ENCODE measurements at places on chromosomes 16 and 17. TPM values are rescaled to one million over a fixed set of nuclear protein-coding genes. Genes with fewer than 3 reads are reported as not detected.
A peak's percentile ranks its signal among the peaks of the same experiment; 100 is the strongest.

The CCL8 gene
- not detected for total RNA-seq

GRCh38 chr17:81912441-81913309, 1.5 kb upstream of the PCYT2 start:
- no peak for DNase-seq

DNA sequence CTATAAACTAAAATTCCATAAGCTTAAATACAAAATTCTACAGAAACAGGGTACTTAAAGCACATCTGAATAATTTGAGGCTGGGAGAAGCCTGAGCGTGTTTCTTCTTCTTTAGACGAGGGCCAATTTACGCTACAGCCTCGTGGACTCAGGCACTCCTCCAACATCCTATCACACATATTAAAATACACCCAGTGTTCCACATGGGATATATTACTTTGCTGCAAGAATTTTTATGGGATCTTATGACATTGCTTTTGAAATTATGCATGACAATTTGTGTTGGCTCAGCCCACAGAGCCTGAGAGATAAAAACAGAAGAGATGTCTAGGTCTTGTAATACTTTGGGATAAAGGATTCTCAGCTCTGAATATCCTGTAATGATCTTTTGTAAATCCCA, 3.5 kb upstream of the TANGO6 start:
- no peak for DNase-seq

DNA sequence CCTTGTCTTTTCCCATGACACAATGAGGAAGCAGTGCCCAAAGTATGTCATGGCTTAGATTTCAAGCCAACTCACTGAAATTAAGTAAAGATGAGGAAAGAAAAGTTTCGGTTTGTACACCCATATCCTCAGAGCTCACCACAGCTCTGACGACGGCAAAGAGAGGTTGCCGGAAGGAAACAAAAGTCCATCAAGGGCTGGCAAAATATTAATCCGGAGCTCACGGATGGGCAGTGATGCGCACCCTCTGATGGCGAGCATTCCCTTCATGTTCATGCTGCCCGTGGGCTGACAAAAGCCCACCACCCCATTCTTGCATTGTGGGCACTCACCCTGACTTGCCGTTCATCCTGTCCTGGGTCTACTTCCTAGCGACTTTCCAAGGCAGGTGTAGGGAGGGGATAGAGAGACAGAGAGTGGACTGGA, 103.1 kb downstream of the SOX9 start:
- DNase-seq = no peak

GRCh38 chr17:47694581-47695428, 844 bp downstream of the TBKBP1 start:
- peak; percentile 55 for DNase-seq

GRCh38 chr17:10631048-10631700, 25.9 kb downstream of the MYH3 start:
- peak; percentile 26 for DNase-seq

GRCh38 chr17:58284613-58285421, 4.1 kb upstream of the MPO start:
- no peak for DNase-seq

DNA sequence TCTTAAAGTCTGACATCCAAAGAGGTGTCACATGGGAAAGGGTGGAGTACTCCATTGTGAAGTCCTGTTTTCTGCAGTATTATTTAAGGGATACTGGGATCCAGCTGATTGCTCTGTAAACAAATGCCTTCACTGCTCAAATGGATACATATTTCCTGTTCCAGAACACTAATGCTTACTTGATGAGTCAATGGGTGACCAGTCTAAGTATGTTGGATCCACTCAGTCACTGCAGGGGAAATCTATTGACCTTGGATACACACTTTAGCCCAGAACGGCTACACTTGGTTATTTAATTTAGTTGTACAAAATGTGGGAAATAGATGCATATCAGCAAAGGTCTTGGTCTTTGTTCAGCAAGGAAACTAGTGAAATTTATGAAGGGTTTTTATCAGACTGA, 261.4 kb downstream of the MAP2K4 start:
- DNase-seq = peak; percentile 35

The LGALS9B gene
- not detected for total RNA-seq

DNA sequence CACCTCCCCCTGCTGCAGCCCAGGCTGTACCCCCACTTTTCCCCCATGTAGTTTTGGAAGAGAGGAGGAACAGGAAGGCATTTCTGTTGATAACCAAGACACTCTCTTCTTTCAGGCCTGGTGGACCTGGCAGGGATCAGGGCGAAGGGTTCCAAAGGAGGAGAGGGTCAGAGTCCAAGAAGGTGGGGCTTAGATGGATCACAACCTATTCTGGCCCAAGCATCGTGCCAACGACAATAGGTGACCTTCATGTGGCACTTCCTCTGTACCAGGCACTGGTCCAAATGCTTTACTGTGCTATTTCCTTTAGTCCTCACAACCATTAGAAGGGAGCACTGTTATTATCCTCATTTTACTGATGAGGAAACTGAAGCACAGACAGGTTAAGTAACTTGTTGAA, 84.3 kb downstream of the TMEM132E start:
- DNase-seq = no peak

DNA sequence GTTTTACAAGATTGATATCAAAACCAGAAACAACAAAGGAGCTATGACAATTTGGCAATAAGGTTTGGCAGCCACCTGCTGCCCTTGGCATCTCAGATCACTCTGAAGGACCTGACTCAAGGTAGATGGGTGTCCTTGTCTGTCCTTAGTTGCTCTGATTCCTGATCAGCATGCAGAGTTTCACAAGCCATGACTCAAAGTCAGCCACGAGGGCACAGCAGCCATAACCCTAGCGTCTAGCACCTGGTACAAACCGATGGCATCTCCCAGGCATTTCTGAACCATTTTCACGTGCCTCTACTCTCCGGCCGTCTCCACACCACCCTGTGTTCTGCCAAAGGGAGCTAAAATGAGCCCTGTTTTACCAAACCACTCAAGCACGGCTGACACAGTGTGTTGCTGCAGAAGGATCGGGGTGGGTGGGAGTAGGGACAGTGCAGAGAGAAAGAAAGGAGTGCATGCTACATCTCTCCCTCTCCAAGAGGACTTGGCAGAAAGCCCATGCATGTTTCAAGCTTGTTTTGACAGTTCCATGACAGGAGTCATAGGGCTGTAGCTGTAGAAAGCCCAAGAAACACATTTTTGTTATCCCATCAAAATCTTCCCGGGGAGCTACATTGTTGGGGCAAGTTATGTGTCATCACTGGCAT, 297.3 kb downstream of the ABCC12 start:
- DNase-seq = no peak

DNA sequence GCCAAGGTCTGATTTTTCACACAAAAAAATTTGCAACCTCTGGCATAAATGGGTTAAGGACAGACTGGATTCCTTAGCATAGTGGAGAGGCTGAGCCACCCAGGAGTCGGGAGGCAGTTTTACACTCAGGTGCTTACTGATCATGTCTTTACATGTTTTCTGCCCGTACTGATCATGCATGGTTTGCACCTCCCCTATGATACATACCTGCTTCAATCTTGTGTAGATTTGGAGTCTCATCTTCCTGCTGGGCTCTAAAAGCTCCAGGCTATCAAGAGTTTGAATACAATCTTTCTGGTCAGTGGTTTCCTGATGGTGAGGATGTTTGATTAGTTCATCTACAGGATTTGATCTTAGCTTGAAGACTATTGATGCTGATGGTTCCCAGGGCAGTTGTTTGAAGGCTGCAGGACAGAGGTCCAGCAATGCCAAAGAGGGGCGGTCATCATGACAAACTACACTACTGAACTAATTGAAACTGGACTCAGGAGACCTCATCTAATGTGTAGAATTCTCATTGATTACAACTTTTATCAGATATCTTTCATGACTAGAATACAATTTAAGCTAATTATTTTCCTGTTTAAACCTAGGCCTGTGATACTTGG, 6.9 kb downstream of the C1QBP start:
- no peak for DNase-seq

DNA sequence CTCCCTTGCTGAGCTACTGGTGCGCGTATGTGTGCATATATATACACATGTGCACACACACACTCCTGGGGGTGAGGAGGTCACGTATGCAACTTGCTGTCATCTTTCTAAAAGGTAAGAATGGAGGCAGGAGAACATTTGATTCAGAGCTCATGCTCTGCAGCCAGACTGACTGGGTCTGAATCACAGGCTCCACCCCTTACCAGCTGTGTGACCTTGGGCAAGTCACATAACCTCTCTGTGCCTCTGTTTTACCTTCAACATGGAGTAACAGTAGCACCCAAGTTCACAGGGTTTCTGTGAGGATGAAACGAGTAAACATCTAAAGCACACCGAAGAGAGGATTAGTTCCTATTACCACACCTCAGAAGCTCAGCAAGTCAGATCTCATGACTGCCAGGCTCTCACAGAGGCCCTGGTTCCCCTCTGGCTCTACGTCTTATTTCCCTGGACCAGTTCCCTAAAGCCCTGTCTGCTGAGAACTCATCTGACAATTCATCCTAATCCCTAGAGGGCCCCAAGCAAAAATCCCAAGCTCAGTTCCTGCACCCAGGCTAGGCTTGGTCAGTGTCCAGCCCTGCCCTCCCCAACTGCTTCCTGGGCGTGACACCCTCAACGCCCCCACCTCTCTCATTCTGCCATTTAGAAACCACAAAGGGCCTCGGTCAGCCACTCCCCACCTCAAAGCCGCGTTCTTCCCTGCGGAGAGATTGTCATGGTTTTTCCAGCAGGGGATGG, 28.7 kb downstream of the ABR start:
- DNase-seq = no peak

GRCh38 chr16:58634265-58634802, 4.7 kb upstream of the CNOT1 start:
- no peak for DNase-seq

- DNase-seq = peak; percentile 34
Measured at GRCh38 chr16:49491771-49492761, 118.5 kb downstream of the C16orf78 start.

DNA sequence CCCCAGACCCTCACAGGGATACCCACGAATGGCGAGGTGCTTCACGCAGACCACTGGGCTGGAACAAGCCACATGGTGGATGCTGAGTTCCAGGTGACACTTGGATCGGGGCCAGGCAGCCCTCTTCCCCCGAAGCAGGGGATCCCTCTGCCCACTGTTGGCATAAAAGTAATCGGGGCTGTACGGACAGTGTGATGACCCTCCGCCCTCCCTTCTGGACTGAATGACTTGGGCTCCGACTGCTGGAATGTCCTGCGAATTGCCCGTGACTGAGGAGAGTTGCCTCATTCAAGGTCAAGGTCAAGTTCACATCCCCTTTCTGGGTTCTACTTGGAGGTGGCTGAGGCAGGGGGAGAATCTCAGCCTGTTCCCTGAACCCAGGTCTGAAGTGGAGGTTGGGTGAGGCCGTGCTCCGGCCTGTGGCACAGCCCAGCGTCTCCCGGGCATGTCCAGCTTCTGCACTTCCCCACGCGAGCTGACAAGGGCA, 28.5 kb upstream of the CREBBP start:
- DNase-seq = no peak

GRCh38 chr17:57881783-57882351, 32.0 kb upstream of the MRPS23 start:
- DNase-seq = no peak

DNA sequence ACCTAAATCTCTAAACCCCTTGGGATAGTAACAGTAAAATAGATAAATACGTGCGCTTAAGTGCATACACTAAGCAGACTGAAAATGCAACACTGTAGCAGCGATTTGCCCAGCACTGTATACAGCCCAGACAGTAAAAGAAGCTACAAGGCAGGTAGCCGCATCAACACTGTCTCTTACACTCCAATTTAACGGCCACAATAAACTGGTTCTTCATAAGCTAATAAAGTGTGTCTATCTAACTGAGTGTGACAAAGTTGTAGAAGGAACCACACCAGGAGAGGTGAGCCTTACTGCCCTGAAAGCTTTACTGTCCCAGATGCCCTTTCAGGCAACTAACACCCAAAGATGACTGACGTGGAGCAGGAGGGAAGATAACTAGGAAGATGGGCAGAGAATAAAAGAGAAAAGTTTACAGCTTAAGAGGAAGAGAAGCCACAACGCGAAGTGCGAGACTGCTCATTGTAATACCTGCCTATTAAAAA, 847 bp downstream of the ZDHHC7 start:
- peak; percentile 28 for DNase-seq

- DNase-seq = no peak
Measured at GRCh38 chr17:70208080-70208794, 38.9 kb downstream of the KCNJ2 start.

The KRTAP4-6 gene
- total RNA-seq = not detected

GRCh38 chr16:87201052-87201451, 116.1 kb downstream of the C16orf95 start:
- peak; percentile 34 for DNase-seq

The TBC1D3H gene
- not detected for total RNA-seq

DNA sequence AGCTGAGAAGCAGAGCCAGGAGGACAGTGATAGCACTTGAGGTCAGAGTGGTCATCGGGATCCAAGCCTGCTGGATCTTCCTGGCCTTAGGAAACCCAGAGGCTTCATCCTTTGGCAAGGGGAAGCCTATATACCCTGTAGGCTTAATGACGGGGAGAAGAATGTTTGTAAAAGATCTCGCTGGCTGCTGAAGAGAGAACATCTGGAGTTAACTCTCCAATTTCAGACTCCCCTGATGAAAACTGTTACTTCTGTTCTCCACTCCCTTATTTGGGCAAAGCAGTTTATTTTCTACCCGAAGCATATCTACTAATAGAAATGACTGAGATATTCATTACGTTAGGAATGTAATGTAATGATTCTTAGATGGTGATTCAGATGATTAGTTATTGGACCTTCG, 487.0 kb downstream of the CDH13 start:
- no peak for DNase-seq

The CCDC154 gene
- 0.25 TPM for total RNA-seq

DNA sequence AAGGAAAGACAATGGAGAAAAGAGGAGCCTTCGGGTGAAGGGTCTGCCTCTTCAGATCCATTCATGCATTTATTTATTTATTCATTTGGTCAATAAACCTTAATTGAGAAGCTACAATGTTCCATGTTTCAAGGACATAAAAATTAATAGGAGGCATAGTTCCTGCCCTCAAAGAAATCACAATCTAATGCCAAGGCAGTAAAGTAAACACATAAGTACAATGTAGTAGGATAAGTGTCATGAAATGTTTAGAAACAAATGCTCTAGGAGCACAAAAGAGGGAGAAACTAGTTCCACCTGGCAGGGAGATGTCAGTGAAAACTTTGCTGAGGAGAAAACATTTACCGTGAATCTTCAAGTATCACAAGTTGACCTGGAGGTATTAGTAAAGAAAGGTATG, 103.5 kb upstream of the NOG start:
- DNase-seq = no peak

The SRSF1 gene
- total RNA-seq = 309 TPM

- DNase-seq = no peak
Measured at GRCh38 chr17:10050597-10051101, 145.6 kb upstream of the RCVRN start.

GRCh38 chr16:55126456-55126855, 195.8 kb downstream of the IRX5 start:
- no peak for DNase-seq
